Stimulated activated CD4-positive, alpha-beta T cell treated with anti-CD3 and anti-CD28 coated beads, Interleukin-15, amount 100 ng/mL, for 24 hours (primary cell): ENCODE measurements at places on chromosomes 12 and 14.

- DNase-seq = no peak
Observed at GRCh38 chr14:101561145-101561896, at the start of gene DIO3. Gene DIO3, plus strand, starts transcription at chr14:101561495.

DNA sequence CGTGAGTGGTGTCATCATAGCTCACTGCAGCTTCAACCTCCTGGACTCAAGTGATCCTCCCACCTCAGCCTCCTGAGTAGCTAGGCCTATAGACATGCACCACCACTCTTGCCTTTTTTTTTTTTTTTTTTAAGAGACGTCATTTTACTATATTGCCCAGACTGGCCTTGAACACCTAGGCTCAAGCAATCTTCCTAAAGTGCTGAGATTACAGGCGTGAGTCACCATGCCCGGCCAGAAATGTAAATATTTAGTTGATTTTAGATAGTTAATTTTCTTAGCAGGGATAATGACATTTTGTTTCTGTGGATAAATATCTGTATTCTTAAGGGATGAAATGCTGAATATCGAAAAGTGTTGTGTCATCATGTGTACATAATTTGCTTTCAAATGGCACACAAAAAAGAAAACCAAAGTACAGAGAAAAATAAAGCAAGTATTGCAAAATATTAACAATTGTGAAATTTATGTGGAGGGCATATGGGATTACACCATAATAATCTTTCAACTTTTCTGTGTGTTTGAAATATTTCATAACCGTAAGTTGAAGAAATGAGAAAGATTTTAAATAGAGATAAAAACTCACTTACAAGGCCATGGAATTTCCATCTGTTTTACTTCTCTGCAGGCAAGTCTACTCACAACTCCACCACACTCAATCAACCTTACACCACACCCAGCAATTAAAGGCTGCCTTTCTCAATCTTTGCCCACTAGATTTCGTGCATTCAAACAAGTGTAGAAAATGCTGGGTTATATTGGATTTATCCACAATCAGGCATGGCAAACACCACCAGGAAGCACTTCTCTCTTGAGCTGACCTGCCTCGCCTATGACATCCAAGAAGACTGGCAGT, 93.7 kb downstream of the SPTSSA start:
- DNase-seq = no peak

DNA sequence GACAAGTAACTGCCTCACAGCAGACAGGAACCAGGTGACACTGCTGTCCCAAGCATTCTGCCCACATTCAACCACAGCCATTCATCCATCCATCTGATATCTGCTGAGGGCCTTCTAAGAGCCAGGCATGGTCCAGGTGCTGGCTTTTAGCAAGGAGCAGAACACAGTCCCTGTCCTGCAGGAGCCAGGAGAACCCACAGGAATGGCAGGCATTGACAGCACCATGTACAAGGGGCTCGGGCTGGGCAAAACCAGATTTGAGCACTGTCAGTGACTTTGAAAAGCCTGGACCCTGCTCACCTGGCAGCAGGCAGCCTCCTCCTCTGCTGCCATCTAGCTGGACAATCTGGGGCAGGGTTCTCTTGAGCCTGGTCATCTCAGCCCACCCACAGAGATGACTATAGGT, 137.0 kb downstream of the ZFP36L1 start:
- no peak for DNase-seq

GRCh38 chr12:7877420-7877819, 4.7 kb upstream of the SLC2A14 start:
- no peak for DNase-seq

DNA sequence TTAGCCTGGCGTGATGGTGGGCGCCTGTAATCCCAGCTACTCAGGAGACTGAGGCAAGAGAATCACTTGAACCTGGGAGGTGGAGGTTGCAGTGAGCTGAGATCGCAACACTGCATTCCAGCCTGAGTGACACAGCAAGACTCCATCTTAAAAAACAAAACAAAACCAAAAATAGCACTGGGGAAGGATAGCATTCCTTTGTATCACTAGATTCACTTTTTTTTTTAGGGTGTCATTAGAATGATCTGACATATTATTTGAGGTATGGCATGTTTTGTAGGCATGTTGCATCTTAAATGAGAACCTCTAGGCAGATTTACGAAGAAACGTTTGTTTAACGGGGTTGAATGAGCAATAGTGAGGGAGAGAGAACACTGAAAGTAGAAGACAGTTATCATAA, 16.8 kb upstream of the FAR2 start:
- no peak for DNase-seq
